Activated CD8-positive, alpha-beta memory T cell treated with anti-CD3 and anti-CD28 coated beads, Interleukin-2, amount 50 U/mL, for 48 hours (primary cell): ENCODE measurements at places on chromosomes 4 and X.

DNA sequence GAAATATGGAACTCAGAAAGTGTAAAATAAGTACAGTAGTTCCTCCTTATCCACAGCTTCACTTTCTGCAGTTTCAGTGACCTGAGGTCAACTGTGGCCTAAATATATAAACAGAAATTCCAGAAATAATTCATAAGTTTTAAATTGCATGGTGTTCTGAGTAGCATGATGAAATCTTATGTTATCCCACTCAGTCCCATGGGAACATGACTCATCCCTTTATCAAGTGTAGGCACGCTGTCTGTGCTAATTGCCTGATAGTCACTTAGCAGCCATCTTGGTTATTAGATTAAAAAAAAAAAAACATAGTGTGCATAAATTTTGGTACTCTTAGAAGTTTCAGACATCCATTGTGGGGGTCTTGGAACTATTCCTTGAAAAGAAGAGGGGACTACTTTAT lies 983.4 kb upstream of the ADGRL3 start:
- DNase-seq: no peak

- DNase-seq: no peak
These were observed 31.1 kb downstream of the ACOX3 start for GRCh38 chr4:8409264-8410065.

GRCh38 chr4:67084783-67085182 lies 460.5 kb downstream of the CENPC start:
- no peak for DNase-seq

- no peak for DNase-seq
These were observed 25.2 kb upstream of the AP1AR start for GRCh38 chr4:112206431-112206830.

DNA sequence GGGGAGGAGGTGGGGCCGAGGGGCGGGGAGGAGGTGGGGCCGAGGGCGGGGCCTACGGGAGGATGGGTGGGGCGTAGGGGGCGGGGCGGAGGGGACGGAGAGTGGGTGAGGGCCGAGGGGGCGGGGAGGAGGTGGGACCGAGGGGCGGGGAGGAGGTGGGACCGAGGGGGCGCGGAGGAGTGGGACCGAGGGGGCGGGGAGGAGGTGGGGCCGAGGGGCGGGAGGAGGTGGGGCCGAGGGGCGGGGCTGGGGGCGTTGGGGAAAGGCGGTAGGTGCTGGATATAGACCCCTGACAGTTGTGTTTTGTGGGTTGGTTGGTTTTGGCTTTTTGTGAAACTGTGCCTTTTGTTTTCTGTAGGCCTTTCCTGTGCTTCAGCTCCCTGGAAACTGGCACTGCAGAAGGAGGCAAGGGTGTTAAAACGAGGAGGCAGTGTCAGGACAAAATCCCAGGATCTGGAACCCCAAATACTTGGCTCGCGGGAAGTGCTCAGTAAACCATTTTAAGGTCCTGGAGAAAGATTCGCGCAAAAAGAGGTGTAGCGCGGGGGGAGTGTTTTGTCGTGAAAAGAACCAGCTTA lies 580 bp upstream of the MMGT1 start:
- peak; percentile 74 for DNase-seq

DNA sequence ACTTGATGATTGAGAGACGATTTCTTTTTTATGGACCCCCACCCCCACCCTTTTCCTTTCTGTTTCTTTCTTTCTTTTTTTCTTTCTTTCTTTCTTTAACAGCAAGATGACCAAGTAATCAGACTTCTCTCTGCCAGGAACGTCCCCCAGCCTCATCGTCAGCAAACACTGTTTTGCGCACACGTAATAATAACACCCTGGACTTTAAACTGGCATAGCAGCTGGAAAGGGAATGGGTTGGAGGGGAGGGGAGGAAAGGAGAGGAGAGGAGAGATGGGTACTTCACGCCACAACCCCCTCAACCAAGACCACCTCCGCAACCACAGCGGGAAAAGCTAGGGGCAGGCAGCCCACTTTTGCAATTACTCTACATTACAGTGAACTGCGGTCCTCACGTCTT lies 1.1 kb downstream of the GABRA2 start:
- no peak for DNase-seq

- DNase-seq: no peak
These were observed 593.8 kb downstream of the SPRY1 start for GRCh38 chr4:123990310-123990870.

- DNase-seq: no peak
These were observed 176.9 kb upstream of the ARSJ start for GRCh38 chr4:114156371-114156770.

DNA sequence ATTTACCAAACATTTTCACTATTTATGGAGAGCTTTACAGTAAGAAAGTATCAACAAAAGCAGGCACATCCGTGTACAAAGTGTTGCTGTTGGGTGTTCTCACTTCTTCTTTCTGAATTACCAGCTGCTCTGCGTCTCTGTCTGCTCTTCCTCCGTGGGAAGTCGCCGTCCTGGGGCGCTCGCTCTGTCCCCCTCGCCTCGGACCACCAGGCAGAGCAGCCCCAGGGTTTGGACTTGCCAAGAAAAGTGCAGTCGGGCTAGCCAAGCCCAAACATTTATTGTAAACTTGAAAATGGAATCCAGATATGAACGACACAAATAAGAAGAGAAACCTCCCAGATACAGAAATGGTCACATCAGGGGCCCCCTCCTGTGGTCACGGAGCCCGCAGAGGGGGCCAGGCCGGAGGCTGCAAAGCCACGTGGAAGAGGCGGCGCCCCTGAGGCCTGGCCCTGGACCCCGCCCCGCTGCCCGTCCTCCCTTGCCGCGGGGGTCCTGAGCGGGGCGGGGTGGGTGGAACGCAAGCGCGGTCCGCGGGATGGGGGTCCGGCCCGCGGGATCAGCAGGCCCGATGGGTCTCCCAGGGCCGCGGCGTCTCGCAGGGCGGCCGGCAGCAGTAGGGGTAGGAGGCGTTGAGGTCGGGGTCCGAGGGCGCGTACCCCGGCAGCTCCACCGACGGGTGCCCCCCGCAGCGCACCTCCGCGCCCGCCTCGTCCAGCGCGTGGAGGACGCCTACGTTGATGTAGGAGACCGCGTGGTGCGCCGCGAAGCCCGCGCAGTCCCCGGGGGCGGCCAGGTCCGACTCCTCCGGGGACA lies 1.5 kb downstream of the TMEM271 start:
- no peak for DNase-seq

DNA sequence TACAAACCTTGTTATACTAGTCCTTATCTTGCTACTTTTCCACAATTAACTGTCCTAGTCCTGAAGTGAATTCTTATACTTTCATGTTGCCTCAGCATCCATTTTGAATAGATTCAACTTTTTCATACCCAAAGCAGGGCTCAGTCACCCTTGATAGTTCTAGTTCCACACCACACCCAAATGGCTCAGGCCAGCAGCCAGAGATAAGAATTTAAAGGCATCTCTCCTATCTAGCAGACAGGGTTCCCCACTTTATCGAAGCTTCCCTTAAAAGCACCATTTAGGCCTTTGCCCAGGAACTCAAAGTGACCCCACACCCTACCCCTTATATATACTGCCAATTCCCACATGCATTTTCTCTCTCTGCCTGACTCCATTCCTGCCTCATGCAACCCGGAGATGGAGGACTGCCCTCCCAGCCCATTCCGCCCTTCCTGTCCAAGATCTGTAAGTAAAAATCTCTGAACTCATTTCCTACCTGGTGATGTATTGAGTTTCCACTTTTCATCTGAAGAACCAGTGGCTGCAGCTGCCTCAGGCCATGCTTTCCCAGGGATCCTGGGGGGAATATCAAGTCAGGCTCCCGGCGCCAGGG lies 63.7 kb upstream of the TXK start:
- no peak for DNase-seq

- DNase-seq: peak; percentile 41
These were observed 49.1 kb upstream of the MSANTD1 start for GRCh38 chr4:3199653-3200422.

- DNase-seq: no peak
These were observed 5.1 kb downstream of the BGN start for GRCh38 chrX:153499876-153500275.

- DNase-seq: no peak
These were observed 165.3 kb upstream of the DGKK start for GRCh38 chrX:50635817-50636365.

DNA sequence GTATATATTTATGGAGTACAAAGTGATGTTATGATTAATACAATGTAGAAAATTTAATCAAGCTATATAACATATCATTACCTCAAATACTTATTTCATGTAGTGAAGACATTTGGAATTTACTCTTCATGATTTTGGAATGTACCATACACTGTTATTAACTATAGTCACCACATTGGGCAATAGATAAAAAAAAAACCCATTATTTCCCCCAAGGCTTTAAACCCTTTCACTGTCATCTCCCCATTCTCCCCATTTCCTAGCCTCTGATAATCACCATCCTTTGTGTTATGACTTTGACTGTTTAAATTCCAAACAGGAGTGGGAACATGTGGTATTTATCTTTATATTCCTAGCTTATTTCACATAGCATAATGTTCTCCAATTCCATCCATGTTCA lies 2189.1 kb upstream of the AGA start:
- no peak for DNase-seq

- DNase-seq: no peak
These were observed 33.1 kb downstream of the RBM47 start for GRCh38 chr4:40596522-40596921.

GRCh38 chr4:128516301-128516969 lies 228.8 kb upstream of the PGRMC2 start:
- DNase-seq: no peak

DNA sequence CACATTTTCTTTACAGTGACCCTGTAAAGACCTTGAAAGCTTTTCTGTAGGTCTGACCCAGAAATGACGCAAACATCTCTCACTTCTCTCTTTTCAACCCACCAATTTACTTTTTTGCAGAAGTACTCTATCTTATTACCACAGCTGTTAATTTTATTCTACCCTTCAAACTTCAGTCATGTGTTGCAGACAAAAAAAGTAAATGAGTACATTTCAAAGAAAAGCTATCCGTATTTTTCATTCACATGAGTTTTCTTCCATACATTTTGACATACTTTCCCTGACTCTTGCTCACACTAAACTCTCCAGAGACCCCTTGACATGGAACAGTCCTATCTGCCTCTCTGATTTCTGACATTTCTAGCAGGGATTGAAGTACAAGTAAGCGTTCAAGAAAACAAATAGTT lies 51.7 kb downstream of the SLC7A11 start:
- no peak for DNase-seq

- DNase-seq: no peak
These were observed 41.9 kb downstream of the TNIP2 start for GRCh38 chr4:2714061-2714770.

GRCh38 chrX:107672955-107673378 lies 44.7 kb downstream of the PRPS1 start:
- peak; percentile 74 for DNase-seq

DNA sequence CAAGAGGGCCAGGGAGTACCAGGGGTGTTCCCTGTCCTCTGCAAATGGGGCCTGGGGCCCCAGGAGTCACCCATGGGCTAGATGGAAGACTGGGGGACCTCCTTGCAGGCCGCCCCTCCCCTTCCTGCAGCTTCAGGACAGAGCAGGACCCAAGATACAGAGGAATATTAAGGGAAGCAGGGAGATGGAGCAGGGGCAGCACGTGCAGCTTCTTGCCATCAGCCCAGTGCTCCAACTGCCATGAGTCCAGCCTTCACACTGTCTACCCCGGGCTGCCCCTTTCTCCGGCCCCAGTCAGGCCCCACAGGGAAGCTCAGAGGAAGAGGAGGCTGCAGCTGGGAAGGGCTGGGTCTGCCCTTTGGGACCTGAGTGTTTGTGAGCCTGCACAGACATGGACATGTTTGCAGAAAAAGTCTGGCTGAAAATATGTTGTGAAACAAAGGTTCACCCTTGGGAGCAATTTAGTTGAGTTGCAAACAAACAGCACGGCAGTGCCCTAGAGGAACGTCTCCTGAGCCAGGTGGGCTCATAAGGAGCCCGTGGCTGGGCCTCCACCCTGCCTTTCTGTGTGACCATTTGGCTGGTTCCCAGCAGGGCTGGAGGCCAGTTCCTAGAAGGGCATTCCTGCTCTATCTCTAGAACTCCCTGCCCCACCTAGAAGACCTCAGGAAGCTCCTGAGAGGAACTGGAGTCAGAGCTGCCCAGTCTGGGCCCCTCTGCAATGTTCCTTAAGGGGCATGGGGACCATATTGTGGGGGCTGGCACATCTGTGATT lies 8.9 kb downstream of the FATE1 start:
- DNase-seq: no peak

GRCh38 chr4:26268246-26268645 lies 52.6 kb upstream of the RBPJ start:
- DNase-seq: no peak

GRCh38 chrX:16484338-16484737 lies 165.6 kb upstream of the S100G start:
- no peak for DNase-seq

GRCh38 chr4:106495476-106495875 lies 126.9 kb upstream of the GIMD1 start:
- no peak for DNase-seq

- no peak for DNase-seq
These were observed 35.3 kb upstream of the HGFAC start for GRCh38 chr4:3406431-3406830.

DNA sequence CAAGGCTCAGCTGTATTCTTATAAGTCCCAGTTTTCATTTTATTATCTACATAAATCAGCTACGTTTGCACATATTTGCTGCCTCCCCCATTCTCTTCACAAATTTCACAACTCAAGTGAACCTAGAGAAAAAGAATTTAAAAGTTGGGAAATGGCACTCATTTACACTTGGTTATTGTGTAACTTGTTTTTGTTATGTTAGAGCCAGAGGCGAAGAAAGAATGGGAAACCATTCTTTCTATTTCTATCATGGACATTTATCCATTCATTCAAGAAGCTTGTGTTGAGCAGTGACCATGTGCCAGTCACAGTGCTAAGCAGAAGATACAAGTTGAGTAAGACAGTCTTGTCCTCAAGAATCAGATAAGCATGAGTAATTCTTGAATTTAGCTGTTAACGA lies 13.5 kb downstream of the LIAS start:
- DNase-seq: no peak

- no peak for DNase-seq
These were observed 76.5 kb downstream of the RASGEF1B start for GRCh38 chr4:81395239-81395638.
